KBM-7 (cell line): ENCODE measurements at places on chromosomes 12 and 14.

DNA sequence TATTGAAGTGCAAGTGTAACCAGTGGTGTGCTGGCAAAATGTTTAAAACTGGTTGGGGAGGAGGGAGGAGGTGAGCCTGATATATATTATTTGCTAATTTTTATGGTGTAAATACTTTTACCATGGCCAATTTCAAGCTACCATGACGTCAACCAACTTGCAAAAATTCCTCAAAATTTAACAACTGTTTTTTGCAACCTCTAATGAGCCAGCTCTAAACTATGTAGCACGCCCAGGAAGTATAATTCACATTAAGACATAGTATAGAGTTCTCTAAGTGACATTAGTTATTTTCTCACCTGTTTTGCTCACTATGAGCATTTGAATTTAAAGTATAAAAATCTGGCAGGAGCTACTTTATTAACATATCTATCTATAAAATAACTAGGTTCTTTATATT, 41.4 kb downstream of the ATL1 start:
- DNase-seq: no peak

- no peak for DNase-seq
Measured at GRCh38 chr14:33240466-33240865, 301.8 kb downstream of the NPAS3 start.

DNA sequence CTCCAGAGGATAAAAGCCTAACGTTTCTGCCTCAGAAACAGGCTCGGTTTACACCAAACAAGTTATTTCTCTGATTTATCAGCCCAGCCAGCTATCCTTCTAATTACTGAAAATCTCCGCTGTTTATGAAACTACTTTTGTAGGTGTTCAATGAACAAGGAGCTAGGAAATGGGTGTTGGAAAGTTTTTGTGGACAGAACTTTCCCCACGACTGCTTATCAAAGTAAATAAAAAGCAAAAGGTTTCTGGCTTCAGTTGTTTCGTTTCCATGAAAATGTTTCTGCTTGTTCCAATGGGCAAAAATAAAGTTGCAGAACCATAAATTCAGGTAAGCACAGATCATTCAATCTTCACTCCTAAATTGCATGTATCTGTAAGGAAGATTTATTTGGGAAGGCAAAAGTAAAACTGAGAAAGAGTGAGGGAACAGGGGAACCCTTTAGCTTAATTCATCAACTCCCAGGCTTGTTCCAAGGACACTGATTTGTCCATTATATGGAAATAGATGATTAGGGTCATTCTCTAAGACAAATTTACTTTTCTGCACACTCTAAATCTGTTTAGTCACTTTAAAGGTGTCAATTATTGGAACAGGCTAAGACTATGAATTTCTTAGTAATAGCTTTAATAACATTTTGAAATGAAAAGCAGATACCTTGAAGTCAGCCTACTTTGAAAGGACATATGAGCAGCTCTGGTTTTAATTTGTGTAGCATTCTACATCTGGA, 175.9 kb upstream of the CDKN3 start:
- DNase-seq: no peak

GRCh38 chr12:80222261-80222660, 122.9 kb downstream of the OTOGL start:
- peak; percentile 12 for DNase-seq

- DNase-seq: no peak
Measured at GRCh38 chr14:98298481-98299244, 973.3 kb downstream of the BCL11B start.

DNA sequence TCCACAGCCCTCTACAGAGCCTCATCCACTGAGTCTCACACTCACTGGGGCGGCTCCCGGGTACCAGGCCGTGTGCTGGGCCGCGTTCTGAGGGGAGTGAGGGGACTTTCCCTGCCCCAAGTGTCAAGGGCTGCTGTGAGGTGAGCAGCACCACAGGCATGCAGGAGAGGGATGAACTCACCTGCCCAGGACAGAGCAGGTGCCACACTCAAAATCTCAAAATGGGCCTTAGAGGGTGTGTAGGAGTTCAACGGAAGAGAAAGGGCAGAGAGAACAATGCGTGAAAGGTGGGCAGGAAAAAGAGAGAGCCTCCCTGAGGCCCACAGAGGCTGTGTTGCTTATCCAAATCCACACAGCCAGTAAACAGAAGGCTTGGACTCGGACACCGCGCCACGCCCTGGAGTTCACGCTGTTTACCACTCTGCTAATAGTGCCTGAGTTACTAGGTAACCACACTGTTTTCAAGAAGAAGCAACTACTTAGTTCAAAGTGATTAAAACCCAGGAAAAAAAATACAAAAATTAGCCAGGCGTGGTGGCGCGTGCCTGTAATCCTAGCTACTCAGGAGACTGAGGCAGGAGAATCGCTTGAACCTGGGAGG, 32.7 kb downstream of the TSPAN11 start:
- DNase-seq: no peak

GRCh38 chr12:131499864-131500190, 211.1 kb upstream of the SFSWAP start:
- DNase-seq: no peak

- DNase-seq: no peak
Measured at GRCh38 chr12:103881261-103881660, 40.2 kb upstream of the NT5DC3 start.

DNA sequence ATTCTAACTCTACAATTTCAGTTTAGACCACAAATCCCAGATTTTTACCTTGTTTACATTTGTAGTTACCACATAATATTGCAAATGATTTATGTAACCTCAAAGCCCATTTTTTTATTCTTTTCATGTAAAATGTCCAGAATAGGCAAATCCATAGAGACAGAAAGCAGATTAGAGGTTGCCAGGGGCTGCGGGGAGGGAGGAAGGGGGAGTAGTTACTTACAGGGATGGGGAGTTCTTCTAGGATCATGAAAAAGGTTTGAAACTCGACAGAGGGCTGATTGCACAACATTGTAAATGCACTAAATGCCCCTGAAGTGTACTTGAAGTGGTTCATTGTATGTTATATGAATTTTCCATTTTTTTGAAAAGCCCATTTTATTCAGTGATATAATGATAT, 66.5 kb downstream of the PPP2R5C start:
- DNase-seq: no peak

DNA sequence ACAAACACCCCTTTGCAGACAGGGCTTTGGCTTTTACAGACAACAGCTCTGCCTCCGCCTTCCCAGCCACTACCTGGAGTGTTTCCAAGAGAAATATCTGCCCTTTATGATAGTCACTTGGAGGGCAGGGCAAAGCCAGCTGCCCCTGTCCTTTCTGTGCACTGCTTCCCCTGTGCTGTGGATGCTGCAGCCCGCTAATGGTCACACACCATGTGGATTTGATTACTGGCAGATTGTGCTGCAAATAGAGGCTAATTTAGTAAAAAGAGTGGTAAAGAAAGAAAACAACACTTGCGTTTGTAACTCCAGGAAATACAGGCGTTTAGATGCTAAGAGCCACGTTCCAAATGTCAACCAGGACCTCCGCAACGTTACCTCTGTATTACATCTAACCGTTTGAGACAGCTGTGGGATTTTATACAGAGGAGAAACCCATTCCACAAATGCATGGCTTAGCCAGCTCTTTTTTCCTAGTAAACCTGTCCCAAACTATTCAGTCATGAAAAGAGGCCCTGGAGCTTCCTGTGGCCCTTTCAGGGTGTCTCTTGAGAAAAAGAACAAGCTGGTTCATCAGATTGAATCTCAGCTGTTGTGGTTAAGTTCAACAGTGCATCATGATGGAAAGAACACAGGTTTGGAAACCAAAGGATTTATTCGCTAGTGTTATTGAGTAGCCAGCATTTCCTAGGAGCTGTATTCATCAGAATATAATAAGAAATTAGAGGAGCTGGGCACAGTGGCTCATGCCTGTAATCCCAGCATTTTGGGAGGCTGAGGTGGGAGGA, 30.1 kb upstream of the PWP1 start:
- DNase-seq: no peak
